GM12878 (cell line): ENCODE measurements at places on chromosomes 2 and 18. TPM values are rescaled to one million over a fixed set of nuclear protein-coding genes. Genes with fewer than 3 reads are reported as not detected.

CABYR gene
- polyA plus RNA-seq: 1.6 and 2.1 TPM in 2 replicates

SLC4A5 gene
- 0.83 and 1.2 TPM in 2 replicates for polyA plus RNA-seq

TIA1 gene
- polyA plus RNA-seq: 55.8 and 73.6 TPM in 2 replicates

MC5R gene
- polyA plus RNA-seq: not detected in 2 replicates

SLC25A12 gene
- polyA plus RNA-seq: 29.5 and 31.1 TPM in 2 replicates

MAP3K19 gene
- not detected in 2 replicates for polyA plus RNA-seq
